ENCODE measurements at places on chromosomes 7 and 10. TPM values are rescaled to one million over a fixed set of nuclear protein-coding genes. Genes with fewer than 3 reads are reported as not detected.

DNA sequence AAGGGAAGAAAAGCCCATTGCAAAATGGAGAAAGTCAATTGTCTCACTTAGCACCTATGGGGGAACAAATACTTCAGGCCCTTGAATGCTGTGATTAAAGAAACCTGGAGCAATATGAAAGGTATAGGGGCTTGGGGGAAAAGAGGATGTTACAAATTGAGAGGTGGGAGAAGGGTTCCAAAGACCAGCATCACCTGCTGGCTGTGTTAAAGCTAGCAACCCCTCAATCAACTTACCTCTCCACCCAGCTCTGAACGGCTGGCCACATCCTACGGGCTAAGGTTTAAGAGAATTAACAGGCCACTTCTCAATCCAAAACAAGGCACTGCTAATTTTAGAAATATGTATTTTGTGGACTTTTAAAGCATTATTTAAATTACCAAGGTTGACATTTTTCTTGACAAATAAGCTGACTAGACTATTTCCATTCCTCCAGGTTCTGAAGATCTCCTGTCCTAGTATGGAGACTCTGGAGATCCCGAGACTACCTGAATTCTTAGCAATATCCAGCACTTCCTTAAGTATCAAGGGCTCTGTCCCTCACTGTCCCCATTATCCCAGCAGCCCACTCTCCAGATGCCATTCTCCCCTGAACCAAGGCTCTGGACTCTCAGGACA, 976 bp upstream of the H2BK1 start:
- DNase-seq, result no peak

DNA sequence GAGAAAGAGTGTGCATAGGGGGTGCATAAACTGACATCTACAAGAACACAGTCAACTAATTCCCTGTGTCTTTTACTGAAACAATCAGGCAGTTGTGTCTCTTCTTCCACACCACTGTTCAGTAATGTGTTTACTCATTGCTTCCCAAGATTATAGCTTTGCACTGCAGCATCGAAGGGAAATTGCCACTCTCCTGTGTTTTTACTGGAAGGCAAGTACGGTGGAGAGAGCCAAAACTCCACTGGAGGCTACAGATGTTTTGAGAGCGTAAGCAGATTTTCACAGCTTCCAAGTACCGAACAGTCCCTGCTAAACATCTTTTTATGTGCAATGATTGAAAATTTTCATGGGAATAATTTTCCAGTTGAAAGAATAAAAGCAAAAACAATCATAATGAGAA, 510.5 kb upstream of the AKR1E2 start:
- no peak for DNase-seq

DNA sequence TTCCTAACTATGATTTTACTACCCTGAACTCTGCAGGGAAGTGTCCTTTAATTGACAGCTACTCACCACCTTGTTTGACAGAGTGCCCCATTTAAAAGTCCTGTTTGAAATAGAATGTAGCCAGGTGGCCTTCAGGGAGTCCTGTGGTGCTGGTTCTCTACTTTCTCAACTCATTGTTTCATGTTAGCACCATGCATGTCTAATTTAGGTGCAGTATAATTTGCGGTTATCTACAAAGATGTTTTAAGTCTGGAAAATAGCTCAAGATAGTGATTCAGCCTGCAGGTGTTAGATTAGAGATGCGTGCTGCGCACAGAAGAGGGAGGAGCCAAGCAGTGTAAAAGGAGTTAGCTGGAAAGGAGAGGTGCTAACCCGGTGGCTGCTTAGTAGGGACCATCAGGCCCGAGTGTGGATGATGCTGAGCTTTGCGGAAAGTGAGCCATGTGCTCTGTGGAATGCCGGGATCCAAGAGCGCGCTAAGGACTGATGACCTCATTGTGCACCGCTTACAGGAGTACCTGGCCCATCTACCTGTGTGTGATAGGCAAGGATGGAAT, 1.2 kb downstream of the CCM2 start:
- DNase-seq, result peak; percentile 68

CYP3A4 gene
- total RNA-seq, result not detected

AKR1E2 gene
- 23.0 TPM for total RNA-seq

ANKRD1 gene
- 350 TPM for total RNA-seq

GRCh38 chr7:96728139-96728538, 18.5 kb upstream of the SEM1 start:
- no peak for DNase-seq
